ENCODE measurements at places on chromosomes 16 and 17. TPM values are rescaled to one million over a fixed set of nuclear protein-coding genes. Genes with fewer than 3 reads are reported as not detected.

DNA sequence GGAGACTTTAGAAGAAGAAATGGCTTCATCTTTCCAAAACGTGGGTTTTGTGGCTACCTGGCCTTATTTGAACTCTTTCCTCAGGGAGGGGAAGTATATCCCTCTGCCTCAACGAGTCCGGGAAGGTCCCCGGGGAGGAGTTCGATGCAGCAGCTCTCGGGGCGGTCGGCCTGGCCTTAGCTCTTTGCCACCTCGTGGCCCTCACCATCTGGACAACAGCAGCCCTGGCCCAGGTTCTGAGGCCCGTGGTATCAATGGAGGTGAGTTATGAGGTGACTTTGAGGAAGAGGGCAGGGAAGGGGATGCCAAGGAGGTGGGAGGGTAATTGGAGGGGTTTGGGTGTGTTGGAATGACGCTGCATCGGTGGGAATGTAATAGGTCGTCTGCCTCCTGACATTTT, 7.7 kb downstream of the ATXN2L start:
- DNase-seq: no peak

- DNase-seq: no peak
Measured at GRCh38 chr17:32264823-32265191, 825 bp upstream of the RHBDL3 start.

- DNase-seq: no peak
Measured at GRCh38 chr17:18261146-18261515, 669 bp downstream of the MIEF2 start.

The WNT9B gene
- total RNA-seq: not detected

The PKMYT1 gene
- total RNA-seq: 23.2 TPM

The ZNF263 gene
- total RNA-seq: 28.2 TPM

DNA sequence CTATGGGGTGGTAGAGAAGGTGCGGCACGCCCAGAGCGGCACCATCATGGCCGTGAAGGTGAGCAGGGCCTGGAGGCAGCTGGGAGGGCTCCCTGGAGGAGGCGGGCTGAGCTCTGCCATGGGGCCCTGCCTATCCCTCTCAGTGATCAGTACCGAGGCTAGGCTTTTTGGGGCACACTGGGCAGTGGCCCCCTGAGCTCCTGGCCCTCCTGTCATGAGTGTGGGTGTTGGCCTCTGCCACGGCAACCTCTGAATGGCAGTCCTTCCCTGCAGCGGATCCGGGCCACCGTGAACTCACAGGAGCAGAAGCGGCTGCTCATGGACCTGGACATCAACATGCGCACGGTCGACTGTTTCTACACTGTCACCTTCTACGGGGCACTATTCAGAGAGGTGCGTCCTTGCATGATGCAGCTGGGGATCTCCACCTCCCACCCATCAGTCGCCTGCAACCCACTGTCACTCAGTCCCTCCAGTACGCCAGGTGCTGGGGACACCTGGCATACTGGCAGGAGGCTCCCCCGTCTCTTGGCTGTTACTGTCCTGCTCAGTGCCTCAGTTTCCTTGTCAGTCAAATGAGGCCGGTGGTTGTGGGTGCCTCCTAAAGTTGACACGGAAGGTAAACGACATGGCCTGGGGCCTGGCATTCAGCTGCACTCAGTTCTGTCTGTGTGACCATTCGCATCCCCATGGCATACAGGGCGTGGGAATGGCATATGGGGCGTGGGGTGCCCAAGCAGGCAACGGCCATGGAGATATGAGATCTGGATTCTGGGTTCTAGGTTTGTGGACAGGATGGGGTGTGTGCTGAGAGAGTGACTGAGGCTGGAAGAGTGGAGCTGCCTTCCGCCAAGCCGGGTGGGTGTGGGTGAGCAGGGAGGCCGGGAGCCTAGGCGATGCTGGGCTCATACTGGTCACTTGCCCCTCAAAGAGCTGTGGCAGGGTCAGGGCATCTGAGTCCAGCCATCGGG, 16.4 kb downstream of the MAP2K3 start:
- DNase-seq: peak; percentile 94

The LGALS9 gene
- 2.9 TPM for total RNA-seq

DNA sequence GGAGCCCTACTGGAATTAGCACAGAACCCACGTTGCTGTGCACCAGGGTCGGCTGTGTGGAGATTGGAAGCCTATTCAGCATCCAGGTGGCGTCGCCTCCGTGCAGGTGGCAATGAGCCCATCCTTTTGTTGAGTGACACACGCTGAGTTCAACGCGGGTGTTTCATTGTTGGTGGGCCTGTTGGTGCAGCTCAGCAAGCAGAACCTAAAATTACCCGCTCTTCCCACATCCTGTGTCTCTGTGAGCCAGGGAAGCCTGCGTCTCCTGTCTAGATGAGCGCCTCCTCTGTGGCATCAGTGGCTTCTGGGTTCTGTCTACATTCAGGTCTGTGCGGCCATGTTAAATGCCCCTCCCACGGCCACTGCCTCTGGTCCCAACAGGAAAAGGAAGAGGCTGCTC, 14.5 kb downstream of the CD2BP2 start:
- DNase-seq: peak; percentile 50

DNA sequence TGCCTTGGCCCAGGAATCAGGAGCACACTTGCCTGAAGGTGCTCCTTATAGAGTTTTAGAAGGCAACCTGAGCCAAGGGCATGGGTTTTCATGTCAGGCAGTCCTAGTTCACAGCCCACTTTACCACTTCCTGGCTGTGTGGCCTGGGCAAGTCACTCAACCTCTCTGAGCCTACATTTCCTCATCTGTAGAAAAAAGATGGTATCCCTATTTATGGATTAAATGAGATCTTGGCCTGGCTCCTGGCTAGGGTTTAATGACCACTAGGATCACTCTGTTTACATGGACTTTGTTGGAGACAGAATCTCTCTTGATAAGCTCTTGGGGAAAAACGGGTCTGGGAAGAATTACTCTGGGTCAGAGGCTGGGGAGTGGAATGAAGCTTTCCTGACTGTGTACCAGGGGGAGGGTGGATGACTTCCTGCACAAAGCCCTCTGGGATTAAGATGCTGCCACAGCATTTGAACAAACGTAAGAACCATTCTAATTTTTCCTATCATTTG, 2.3 kb downstream of the MT2A start:
- DNase-seq: no peak

GRCh38 chr17:73480740-73481139, 163.5 kb downstream of the SDK2 start:
- DNase-seq: no peak

- no peak for DNase-seq
Measured at GRCh38 chr17:1764284-1764683, 2.4 kb downstream of the SERPINF1 start.

- DNase-seq: no peak
Measured at GRCh38 chr16:51167170-51167895, 16.3 kb upstream of the SALL1 start.

The SLC5A2 gene
- not detected for total RNA-seq

The KRTAP4-7 gene
- total RNA-seq: not detected

- DNase-seq: no peak
Measured at GRCh38 chr17:36600936-36601302, 464 bp upstream of the MRM1 start.

The MT1H gene
- total RNA-seq: not detected

DNA sequence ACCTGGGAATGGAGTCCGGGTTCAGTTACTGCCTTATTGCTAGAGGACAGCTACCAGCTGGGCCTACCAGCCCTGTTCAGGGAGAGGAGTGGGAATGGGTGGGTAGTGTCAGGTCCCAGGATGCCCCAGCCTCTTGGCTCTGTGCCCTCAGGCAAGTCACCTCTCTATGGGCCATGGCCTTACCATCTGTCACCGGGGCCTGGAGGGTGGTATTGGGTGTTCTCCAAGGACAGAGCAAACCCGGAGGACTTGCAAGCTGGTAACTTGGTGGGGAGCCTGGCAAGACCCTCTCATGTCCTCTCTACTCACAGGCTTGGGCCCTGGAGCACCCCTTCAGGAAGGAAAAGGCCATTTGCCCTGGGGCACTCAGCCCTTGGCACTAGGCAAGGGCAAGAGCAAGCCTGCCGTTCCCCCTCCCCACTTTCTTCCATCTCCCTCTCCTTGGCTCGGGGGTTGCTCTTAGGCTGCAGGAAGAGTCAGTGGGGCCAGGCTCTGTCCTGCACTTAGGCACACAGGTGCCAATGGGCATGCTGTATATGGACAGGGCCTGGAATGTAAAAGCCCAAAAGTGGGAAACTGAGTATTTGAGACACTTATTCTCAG, 170.0 kb upstream of the ZNF267 start:
- no peak for DNase-seq

GRCh38 chr16:64047207-64047606, 1074.7 kb downstream of the CDH11 start:
- DNase-seq: no peak

The GRB7 gene
- total RNA-seq: 0.46 TPM

The PDPK1 gene
- total RNA-seq: 39.2 TPM

The HSF5 gene
- not detected for total RNA-seq

The PSME3IP1 gene
- 51.3 TPM for total RNA-seq

GRCh38 chr17:33905338-33905800, 349.7 kb upstream of the CCL2 start:
- no peak for DNase-seq

GRCh38 chr17:32268734-32269288, 3.2 kb downstream of the RHBDL3 start:
- DNase-seq: no peak

The RAB26 gene
- 0.80 TPM for total RNA-seq

GRCh38 chr17:37736428-37736827, 8.4 kb downstream of the HNF1B start:
- no peak for DNase-seq

- no peak for DNase-seq
Measured at GRCh38 chr17:56642424-56642823, 48.9 kb downstream of the NOG start.

The GGA3 gene
- total RNA-seq: 30.3 TPM

DNA sequence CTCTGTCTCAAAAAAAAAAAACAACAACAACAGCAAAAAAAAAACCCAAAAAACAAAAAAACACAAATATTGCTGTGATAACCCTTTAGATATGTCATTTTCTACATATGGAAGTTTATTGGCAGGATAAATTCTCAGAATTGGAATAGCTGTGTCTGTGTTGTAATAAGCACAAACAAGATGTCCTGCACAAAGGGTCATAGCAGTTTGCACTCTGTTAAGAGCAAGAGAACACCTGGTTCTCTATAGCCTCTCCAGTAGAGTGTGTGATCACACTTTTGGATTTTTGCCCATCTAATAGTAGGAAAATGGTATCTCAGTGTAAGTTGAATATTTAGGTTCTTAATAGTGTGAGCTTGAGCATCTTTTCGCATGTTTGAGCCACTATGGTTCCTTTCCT, 60.4 kb downstream of the USP43 start:
- DNase-seq: no peak

DNA sequence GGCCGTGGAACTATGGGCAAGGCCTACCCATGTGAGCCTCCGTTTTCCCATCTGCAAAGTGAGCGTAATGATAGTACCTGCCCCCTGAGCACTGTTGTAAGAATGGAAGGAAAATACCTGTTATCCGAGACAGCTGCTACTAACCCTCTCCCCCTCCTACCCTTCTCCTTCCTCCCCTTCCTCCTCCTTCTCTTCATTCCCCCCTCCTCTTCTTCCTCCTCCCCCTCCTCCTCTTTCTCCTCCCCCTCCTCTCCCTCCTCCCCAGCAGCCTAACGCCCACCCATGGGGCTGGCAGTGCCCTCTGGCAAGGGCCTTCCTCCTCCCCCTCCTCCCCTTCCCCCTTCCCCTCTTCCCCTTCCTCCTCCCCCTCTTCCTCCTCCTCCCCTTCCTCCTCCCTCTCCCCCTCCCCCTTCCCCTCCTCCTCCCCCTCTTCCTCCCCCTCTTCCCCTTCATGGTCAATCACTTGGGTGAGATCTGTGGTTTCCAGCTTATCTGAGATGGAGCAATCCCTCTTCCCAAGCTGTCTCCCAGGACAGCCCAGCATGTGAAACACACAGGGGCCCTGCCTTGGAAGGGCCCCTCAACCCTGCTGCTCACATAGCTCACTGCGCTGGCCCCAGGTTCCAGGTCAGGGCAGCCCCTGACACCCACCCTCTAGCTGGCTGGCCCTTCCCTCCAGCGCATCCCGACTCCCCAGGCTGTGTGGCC, 6.4 kb downstream of the ZFPM1 start:
- DNase-seq: no peak

GRCh38 chr16:13093661-13094060, 192.3 kb downstream of the SHISA9 start:
- no peak for DNase-seq

- DNase-seq: no peak
Measured at GRCh38 chr17:30382345-30382744, 3.6 kb downstream of the CPD start.

DNA sequence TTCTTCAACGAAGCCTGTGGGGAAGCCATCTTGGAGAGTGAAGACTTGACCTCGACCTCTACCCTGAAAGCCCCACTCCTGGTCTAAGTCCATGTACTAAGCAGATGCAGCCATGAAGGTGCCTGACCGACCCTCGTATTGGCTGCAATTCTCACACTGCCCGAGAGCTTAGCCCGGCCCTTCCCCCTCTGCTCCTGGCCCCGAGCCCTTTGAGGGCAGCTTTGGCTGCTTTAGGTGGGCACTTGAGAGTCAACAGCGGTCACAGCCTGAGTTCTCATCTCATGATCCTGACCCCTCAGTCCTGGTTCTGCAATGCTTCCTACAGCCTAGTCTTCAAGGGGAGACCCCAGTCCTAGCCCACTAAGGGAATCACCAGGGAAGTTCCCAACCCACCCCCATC, 35.9 kb downstream of the SRL start:
- DNase-seq: no peak

Measured in chondrocyte (in vitro differentiated cells).